ENCODE measurements at places on chromosomes 2 and 18. TPM values are rescaled to one million over a fixed set of nuclear protein-coding genes. Genes with fewer than 3 reads are reported as not detected.

The EPB41L3 gene
- total RNA-seq = 0.02 TPM

The GALR1 gene
- total RNA-seq = not detected

The CD302 gene
- total RNA-seq = 2.3 TPM

The CCDC148 gene
- 0.62 TPM for total RNA-seq

The TEX44 gene
- not detected for total RNA-seq

The ANKRD30B gene
- total RNA-seq = not detected

The ASPRV1 gene
- total RNA-seq = 0.38 TPM

The CACNB4 gene
- total RNA-seq = 0.14 TPM

The RGPD3 gene
- total RNA-seq = 0.16 TPM

The FBXO15 gene
- 0.48 TPM for total RNA-seq

The CYP27A1 gene
- total RNA-seq = 0.13 TPM

The EML6 gene
- 1.5 TPM for total RNA-seq

The SYT4 gene
- not detected for total RNA-seq

The FAM98A gene
- 139 TPM for total RNA-seq

The NYAP2 gene
- total RNA-seq = not detected

The GPR35 gene
- total RNA-seq = 1.0 TPM

The ANKRD62 gene
- total RNA-seq = not detected

The ST8SIA3 gene
- total RNA-seq = not detected

The RNF144A gene
- 8.9 TPM for total RNA-seq

The FAM228A gene
- total RNA-seq = not detected
